ENCODE measurements at places on chromosomes 2 and 18.

- H3K27ac ChIP-seq, result no peak overlapping the region
- no peak overlapping the region for H3K4me3 ChIP-seq
- peaks cover 3% of the 10 kb centered on the region for H3K36me3 ChIP-seq
- peaks cover 17% of the 10 kb centered on the region for H3K4me1 ChIP-seq
- H3K27me3 ChIP-seq, result no peaks in the 10 kb centered on the region
These were observed 91.2 kb downstream of the SMAD7 start for GRCh38 chr18:48859311-48860268.

DNA sequence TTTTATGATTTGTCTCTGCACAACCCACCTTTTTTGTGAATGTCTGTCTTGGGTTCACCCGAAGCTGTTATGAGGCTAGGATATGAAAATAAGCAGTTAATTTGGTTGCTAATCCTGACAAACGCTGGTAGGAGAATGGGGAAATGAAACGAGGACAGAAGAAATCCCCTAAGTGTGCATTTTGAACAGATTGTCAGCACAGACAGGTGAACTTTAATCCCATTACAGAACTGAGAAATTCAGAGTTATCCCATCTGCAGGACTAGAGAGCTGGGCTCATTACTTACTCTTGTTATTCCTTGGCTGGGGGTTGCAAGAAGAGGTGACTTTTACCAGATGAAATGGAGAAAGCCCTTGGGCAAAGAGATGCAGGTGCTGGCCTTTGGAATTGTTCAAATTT lies 123.3 kb upstream of the NYAP2 start:
- H3K36me3 ChIP-seq, result no peaks in the 10 kb centered on the region
- no peak for DNase-seq
- no peaks in the 10 kb centered on the region for H3K27me3 ChIP-seq
- no peak overlapping the region for H3K27ac ChIP-seq
- H3K4me3 ChIP-seq, result no peak overlapping the region
- H3K4me1 ChIP-seq, result no peaks in the 10 kb centered on the region

DNA sequence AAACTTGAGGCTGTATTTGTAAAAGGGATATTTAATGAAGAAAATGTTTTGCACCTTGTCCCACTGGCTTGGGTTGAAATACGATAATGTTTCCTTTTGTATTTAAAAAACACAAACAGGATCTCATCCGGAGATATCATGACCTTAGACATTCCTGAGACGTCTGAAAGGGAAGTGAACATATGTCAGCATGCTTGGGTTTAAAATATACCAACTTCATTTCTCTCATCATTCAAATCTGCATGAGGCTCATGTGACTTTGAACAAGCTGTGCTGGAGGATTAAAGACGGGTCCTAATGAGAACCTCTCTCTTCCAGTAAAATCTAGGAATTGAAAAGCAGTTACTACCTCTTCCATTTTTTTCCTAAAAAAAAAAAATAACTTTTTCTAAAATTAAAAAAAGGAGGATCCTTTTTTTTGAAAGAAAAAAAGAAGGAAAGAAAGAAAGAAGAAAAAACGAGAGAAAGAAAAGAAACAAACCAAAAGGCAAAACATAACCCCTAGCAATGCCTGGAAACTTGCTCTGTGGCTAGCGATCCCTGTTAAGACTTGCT lies 106.8 kb upstream of the ZFP36L2 start:
- peaks cover 8% of the 10 kb centered on the region for H3K36me3 ChIP-seq
- H3K27ac ChIP-seq, result no peak overlapping the region
- DNase-seq, result no peak
- H3K4me3 ChIP-seq, result no peak overlapping the region

DNA sequence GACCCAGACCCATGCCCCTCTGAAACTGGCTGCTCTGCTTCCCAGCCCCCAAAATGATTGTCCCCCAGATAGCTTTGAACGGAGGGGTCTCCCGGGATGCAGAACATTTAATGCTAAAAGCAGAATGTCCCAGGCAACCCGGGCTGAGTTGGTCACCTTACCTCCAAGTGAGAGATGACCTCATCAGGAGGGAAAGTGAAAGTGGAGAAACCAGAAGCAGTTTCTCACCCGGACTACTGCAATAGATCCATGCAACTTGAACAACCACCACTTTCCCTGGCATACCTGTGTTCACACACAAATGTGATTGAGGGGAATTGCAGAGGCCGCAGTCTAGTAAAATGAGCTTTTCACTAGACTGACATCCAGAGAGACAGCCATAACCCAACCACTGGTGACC lies 75.3 kb upstream of the NPAS2 start:
- peaks cover 2% of the 10 kb centered on the region for H3K36me3 ChIP-seq
- peaks cover 9% of the 10 kb centered on the region for H3K4me1 ChIP-seq
- H3K27me3 ChIP-seq, result peaks cover 12% of the 10 kb centered on the region
- no peak overlapping the region for H3K4me3 ChIP-seq
- no peak for DNase-seq

DNA sequence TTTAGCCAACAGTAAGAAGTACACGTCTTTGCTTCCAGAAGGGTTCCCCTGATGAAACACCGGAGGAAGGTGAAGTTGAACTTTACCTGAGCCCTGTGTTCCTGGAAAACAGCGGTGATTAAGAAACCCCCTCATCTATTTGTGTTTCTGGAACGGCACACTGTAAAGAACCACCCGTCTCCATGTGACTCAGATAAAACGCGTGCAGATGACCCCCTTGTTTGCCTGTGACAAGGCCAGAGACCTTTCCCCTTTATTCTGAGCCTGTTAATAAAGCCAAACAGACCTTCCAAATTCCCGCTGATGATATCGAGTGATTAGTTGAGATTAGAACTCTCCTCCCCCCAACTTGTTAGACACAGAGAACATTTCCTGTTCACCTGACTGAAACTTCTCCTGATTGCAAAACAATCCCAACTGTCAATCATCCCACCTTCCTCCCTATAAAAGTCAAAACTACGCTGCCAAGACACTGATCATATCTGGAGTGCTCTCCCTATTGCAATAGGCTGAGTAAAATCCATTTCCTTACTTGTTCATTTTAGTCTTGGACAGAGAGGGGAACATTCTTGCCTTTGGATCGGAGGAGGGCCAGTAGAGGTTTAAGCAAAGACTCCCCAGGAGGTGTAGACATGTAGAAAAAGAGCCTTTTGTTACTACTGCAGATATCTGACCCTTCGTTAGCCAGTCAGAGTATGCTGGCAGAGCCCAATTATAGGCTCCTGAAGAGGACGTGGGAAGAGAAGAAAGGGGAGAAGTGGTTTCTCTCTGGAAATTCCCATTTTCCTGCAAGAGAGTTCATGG lies 914 bp upstream of the IWS1 start:
- peaks cover 25% of the 10 kb centered on the region for H3K4me1 ChIP-seq
- peaks cover 7% of the 10 kb centered on the region for H3K36me3 ChIP-seq

GRCh38 chr18:42636309-42636708 lies 479.2 kb downstream of the RIT2 start:
- no peaks in the 10 kb centered on the region for H3K4me1 ChIP-seq
- H3K4me3 ChIP-seq, result no peak overlapping the region
- H3K27ac ChIP-seq, result no peak overlapping the region

DNA sequence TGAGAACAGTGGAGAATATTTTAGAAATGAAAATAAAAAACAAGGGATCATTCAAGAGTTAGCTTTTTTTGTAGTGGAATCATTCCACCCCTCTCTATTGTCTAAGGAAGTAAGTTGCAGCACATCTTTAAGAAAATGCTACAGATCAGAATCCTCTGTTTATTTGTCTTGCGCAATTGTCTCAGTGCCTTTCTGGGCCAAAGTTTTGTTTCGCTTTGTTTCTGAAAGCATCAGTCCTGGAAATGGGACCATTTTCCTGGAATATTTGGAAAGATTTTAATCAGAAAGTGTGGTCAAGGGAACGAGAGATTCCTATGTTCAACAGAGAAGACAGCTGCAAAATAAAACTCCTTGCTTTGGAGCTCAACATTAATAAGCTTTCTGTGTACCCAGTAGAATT lies 74.0 kb downstream of the NRXN1 start:
- no peaks in the 10 kb centered on the region for H3K4me1 ChIP-seq
- H3K4me3 ChIP-seq, result no peak overlapping the region
- no peak for DNase-seq
- H3K27me3 ChIP-seq, result no peaks in the 10 kb centered on the region
- no peak overlapping the region for H3K27ac ChIP-seq

- H3K27me3 ChIP-seq, result peaks cover 36% of the 10 kb centered on the region
- H3K4me3 ChIP-seq, result no peak overlapping the region
- H3K4me1 ChIP-seq, result no peaks in the 10 kb centered on the region
- H3K27ac ChIP-seq, result no peak overlapping the region
- no peak for DNase-seq
These were observed 8.4 kb downstream of the GRP start for GRCh38 chr18:59228351-59228750.

DNA sequence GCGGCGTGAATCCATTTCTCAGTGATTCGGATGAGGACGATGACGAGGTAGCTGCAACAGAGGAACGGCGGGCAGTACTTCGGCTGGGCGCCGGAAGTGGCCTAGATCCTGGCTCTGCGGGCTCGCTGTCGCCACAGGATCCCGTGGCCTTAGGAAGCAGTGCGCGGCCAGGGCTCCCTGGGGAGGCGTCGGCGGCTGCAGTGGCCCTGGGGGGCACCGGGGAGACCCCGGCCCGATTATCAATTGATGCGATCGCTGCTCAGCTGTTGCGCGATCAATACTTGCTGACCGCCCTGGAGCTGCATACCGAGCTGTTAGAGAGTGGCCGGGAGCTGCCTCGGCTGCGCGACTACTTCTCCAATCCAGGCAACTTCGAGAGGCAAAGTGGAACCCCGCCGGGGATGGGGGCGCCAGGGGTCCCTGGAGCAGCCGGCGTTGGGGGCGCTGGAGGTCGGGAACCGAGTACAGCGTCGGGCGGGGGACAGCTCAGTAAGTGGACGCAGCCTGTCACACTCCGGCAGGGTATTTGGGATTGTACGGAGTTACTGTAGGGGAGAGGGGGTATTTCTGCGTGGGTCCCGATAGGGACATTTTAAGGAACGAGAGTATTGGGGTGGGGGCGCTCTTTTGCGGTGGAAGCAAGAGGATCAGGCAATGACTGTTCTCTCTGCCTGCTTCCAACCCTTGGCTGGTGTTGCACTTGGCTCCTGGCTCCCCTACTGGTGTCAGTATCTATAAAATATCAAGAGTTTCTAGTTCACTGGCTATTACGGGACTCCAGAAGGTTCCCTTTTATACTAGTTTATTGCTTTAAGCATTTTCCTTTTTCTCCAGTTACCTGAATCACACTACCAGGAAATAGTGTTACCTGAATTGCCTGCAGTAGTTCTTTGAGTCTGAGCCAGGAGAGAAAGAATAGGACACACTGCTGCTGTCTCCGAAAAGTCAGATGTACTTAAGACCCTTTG lies 772 bp downstream of the RELCH start:
- peaks cover 33% of the 10 kb centered on the region for H3K36me3 ChIP-seq
- DNase-seq, result no peak
- H3K27me3 ChIP-seq, result no peaks in the 10 kb centered on the region
- peaks cover 44% of the 10 kb centered on the region for H3K4me1 ChIP-seq
- peak overlapping the region; percentile 97 for H3K27ac ChIP-seq
- peak overlapping the region; percentile 95 for H3K4me3 ChIP-seq

GRCh38 chr2:165015052-165015642 lies 59.8 kb upstream of the SLC38A11 start:
- H3K27ac ChIP-seq, result no peak overlapping the region
- no peaks in the 10 kb centered on the region for H3K36me3 ChIP-seq
- H3K4me1 ChIP-seq, result peaks cover 2% of the 10 kb centered on the region
- peak; percentile 53 for DNase-seq
- no peak overlapping the region for H3K4me3 ChIP-seq

DNA sequence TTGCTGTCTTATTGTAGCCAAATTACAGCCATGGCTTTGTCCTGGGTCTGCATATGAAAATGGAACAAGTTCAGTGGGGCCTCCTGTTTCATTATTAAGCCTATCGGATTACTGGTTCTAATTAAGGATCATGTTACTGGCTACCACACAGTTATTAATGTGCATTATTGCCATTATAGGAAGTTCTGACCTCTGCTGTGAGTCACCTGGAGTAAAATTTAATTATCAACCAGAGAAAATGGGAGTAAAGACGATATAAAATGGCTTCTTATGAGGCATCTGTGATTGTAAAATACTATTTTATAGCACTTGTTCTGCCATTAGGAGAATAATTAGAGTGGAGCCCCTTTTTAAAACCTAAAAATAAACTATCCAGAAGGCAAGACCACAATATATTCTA lies 143.3 kb upstream of the ITGB6 start:
- no peak for DNase-seq
- no peak overlapping the region for H3K4me3 ChIP-seq
- H3K36me3 ChIP-seq, result peaks cover 25% of the 10 kb centered on the region
- peaks cover 45% of the 10 kb centered on the region for H3K4me1 ChIP-seq
- H3K27me3 ChIP-seq, result no peaks in the 10 kb centered on the region

- no peaks in the 10 kb centered on the region for H3K27me3 ChIP-seq
- H3K4me3 ChIP-seq, result peak overlapping the region; percentile 84
- peak; percentile 80 for DNase-seq
- H3K4me1 ChIP-seq, result peaks cover 33% of the 10 kb centered on the region
- no peaks in the 10 kb centered on the region for H3K36me3 ChIP-seq
These were observed 19.1 kb downstream of the SH2D6 start for GRCh38 chr2:85437488-85438200.

DNA sequence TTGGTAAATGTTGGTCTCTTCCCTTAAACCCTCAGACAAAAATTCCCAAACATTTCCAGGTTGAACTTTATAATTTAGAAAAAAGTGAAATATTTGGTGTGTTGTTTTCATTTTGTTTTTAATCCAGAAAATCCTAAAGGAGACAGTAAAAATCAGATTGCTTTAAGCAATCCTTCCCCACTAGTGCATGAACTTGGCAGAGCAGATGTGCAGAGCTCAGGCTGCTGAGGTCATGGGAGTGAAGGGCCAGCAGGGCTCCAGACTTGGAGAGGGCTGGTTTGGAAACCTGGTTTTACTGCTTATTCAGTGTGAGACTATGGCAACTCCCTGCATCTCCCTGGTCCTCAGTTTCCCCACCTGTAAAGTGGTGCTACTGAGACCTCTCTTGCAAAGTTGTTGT lies 66.7 kb upstream of the TEX51 start:
- peaks cover 1% of the 10 kb centered on the region for H3K27me3 ChIP-seq
- no peak overlapping the region for H3K27ac ChIP-seq
- DNase-seq, result no peak
- H3K4me3 ChIP-seq, result no peak overlapping the region

Measured in activated naive CD8-positive, alpha-beta T cell treated with anti-CD3 and anti-CD28 coated beads, Interleukin-2, amount 10 ng/mL, durations not matched to agents 7 days and 5 days (primary cell).